ENCODE measurements at places on chromosomes 16 and 17.

DNA sequence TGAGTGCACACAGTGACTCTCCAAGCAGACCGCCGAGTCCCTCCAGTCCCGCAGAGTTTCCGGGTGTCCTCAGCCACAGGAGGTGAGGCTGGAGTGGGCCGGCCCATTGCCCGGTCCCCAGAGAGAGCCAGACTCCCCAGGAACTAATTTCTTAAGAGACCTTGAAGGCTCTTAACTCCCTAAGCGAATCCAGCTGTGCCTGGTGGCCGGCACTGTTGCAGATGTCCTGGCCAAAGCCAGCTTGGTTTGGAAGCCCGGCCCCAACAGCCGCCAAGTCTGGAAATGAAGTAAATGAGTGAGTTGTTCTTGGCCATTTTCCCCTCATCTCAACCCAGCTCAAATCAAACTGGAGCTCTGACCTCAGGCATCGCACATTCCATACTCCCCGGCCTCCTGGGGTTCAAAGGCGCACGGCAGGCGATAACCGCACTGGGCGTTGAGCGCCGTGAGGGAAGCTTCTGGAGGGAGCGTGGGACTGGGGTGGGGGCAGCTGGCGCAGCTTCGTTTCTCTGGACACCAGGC is 42.0 kb downstream of the CMIP start:
- DNase-seq = no peak

DNA sequence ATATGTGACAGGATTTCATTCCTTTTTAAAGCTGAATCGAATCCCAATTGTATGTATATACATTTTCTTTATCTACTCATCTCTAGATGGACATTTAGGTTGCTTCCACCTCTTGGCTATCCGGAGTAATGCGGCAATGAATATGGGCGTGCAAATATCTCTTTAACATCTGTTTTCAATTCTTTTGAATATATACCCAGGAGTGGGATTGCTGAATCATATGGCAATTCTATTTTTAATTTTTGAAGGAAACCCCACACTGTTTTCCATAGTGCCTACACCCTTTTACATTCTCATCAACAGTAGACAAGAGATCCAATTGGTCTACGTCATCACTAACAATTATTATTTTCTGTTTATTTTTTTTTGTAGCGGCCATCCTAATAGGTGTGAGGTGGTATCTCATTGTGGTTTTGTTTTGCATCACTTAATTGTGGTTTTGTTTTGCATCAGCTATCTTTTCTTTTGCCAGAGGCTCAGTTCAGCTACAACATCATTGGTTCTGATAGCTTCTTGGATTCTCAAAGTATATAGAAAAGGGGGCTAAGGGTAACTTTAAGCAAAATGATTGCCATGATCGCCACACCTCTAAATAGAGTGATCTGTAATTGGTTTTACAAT is 25.6 kb upstream of the MAP2K6 start:
- no peak for DNase-seq

DNA sequence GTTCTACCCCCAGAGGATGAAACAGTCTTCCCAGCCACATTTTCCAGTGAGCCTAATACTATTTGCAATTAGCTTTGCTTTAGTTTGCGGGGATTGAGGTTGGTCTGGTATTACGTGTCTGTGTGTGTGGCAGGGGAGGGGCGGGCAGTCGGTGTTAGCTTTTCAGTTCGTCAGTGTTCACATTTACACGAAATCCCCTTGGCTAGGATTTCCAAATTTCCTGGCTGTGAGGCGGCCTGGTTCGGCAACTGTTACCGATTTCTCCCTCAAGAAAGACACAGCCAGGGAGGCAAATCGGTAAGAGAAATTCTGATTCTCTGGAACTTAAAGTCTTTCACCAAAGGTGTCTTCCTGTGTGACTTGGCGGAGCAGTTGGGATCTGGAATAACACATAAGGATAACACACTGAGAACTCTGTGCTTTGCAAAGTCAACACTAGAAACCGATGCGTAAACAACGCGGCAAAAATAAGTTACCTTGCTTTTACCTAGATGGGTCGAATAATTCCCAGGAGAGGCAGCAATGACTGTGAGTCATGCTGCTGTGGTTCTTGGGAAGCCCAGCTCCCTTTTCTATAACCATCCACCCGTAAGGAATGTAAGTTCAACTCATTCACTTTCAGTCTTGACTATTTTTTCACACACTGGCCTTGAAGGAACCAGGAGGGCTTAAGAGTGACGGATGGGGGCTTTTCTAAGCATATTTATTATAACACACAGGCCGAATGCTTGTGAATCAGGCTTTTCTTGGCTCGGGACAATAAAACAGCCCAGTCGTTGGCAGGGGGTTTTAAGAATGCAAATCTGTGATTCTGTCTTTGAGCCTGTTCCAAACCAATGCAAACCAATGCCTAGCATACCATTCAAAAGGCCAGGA is 24.2 kb downstream of the GPRC5B start:
- DNase-seq = no peak

DNA sequence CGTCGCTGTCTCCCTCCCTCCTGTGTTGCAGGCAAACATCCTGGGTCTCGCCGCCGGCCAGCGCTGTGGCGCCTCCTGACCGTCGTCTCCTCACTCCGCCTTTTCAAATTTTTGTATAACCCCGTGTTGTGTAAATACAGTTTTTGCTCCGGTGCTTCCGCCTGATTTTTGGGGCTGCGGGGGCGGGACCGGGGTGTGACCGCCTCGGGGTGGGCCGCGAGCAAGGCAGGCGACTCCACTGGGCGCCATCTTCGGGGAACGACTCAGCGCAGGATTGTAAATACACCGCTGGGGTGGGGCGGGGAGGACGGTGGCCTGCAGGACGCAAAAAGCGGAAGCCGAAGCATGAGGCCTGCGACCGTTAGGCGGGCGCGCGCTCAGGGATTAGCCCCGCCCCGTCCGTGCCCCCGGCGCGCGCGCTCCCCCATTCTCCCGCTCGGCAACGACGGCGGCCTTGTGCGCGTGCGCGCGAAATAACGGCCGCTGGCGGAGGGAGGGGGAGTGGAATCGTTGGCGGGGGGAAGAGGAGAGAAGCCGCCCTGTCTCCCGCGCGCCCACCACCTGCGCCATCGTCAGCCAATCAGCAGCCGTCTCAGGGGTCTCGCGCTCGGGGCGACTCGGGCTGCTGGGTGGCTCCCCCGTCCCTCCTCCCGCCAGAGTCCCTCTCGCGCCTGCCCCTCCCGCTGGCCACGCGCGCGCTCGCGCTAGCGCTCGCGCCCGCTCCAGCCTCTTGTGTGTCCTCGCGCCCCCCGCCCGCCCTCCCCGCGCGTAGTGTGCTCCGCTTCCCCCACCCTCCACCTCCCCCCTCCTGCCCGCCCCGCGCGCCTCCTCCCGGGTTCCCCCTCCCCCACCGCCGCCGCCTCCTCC is 864 bp upstream of the MAZ start:
- DNase-seq = peak; percentile 97

DNA sequence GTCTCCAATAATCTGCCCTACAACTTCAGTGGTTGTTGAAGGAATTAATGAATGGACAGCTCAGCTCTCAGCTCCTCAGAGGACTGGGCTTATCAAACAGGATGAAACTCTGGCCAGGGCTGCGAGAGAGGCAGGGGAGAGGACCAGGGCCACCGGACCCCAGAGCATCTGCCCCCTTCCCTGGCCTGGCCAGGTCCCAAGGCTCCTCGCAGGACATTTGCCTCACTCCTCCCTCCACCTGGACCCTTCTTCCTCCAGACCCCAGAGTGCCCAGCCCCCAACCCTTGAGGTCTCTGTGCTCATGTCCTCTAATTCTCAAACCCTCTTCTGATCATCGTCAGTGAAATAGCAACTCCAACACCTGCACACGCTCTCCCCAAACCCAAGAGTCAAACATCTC is 3.7 kb downstream of the CD300C start:
- no peak for DNase-seq

GRCh38 chr17:31156326-31156725 is 61.5 kb downstream of the NF1 start:
- DNase-seq = no peak

GRCh38 chr17:43308999-43309398 is 75.2 kb upstream of the RNU2-1 start:
- no peak for DNase-seq

GRCh38 chr16:50253514-50253910 is 12.8 kb upstream of the ADCY7 start:
- DNase-seq = no peak

- DNase-seq = no peak
Measured at GRCh38 chr17:79070266-79070880, 4.3 kb upstream of the ENGASE start.

GRCh38 chr16:51133688-51134087 is 17.4 kb downstream of the SALL1 start:
- DNase-seq = no peak

GRCh38 chr17:48544349-48545021 is 424 bp downstream of the HOXB2 start:
- DNase-seq = no peak

DNA sequence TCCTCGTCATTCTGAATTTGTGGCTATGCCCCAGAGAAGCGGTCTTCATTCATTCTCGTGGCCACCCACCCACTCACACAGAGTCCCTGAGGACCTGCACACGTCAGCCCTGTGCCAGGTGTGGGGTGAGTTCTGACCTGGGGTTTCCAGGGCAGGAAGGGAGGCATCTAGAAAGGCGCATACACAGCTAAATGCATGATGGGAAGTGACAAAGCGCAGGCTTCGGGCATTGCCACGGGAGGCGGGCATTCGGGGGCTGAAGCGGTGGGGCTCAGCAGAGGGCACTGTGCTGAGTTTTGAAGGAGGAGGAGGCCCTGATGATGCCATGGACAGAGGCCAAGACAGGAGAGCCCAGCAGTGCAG is 10.9 kb downstream of the UBALD2 start:
- no peak for DNase-seq

GRCh38 chr17:45050481-45051059 is 862 bp downstream of the DCAKD start:
- DNase-seq = no peak

DNA sequence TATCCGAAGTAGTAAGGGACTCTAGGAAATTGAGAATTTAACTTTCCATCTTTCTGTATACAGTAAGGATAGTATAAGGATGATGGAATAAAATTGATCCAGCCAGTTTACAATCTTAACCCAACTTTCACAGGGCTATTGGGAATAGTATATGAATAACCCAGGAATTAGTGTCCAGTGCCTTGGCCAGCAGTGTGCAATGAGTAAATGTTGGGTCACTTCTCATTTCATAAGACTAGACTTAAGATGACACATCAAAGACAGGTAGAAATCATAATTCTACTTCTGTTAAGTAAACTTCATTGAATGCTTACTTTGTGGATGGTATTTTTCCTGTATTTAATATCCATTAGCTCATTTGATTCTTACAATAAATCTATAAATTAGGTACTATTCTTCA is 949.6 kb upstream of the GOT2 start:
- no peak for DNase-seq

DNA sequence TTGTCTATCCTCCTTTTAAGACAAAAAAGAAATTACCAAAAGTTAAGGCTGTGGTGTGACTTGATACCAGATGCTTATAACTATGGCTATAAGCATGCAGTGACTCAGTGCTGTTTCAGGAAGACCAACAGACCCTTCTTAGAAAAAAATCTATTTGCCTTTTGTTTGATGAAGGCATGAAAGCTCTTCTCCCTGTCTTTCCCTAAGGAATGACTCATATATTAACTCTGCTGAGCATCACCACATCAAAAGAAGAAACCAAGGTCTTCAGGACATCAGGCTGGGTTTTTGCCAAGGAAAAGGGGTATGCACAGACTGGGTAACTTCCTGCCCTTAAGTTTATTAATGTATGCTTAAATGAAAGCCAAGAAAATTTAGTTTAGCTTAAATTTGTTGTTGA is 47.1 kb downstream of the VMP1 start:
- DNase-seq = no peak

- no peak for DNase-seq
Measured at GRCh38 chr16:81366316-81366932, 51.7 kb downstream of the GAN start.
